Type B pancreatic cell (in vitro differentiated cells): ENCODE measurements at places on chromosomes 7 and 10. TPM values are rescaled to one million over a fixed set of nuclear protein-coding genes. Genes with fewer than 3 reads are reported as not detected.

- DNase-seq, result no peak
Observed at GRCh38 chr7:68748934-68749900, 849.1 kb upstream of the AUTS2 start.

GRCh38 chr10:33780961-33781360 is 446.5 kb upstream of the NRP1 start:
- DNase-seq, result no peak

DNA sequence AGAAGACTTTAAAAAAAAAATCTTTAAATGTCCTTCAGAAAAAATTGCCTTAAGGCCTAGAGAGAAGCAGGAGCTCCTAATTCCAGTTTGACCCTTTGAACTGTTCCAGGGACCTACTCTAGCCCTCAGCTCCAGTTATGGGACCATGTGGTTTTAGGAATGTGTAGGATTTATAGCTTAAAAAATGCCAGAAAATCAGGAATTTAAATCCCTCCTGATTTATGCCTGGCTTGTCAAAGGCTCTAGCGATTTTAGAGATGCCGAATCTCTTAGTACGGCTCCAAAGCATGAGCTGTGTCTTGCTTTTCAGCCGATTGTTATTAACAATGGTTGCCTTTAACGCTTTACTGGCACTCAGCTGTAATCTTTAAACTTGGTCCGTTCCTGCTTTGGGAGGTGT is 130.6 kb upstream of the NPVF start:
- DNase-seq, result no peak

DNA sequence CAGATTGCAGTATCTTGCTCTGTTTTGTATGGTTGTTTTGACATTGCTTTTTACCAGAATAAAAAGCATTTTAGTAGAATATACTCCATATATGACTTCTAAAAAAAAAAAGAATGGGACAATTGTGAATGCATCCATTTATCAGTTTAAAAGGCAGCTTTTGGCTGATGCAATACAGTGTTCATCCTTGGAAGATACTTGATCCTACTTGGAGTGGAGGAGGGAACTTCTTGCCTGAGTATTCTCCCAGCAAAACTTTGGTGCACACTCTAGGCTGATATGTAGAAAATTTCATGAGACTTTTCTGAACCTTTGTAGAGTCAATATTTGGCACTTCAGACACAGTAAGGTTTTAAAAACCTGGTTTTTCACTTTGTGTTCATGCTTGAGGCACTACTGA is 40.2 kb downstream of the WDR11 start:
- DNase-seq, result no peak

DNA sequence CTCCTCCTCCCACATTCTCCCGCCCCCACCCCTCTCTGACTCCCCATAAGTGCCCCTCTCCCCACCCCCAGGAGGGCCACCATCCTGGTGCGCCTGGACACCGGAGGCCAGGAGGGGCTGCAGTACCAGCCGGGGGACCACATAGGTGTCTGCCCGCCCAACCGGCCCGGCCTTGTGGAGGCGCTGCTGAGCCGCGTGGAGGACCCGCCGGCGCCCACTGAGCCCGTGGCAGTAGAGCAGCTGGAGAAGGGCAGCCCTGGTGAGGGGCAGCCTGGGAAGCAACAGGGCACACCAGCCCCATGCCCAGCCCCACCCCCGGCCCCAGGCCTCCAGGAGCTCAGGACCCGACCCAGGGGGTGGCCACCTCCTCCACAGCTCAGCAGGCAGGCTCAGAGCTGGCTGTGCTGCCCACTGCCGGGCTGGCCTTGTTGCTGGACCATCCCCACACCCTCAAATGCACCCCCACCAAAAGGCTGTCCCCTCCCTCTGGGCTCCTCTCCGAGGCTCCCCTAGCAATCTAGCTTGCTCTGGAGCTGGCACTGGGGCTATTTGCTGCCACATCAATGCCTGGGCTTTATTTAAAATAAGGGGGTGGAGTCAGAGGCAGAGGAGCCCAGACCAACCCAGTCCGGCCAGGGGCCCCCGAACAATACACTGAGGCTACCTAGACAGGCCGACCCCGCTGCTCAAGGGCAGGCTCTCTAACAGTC is 14.8 kb downstream of the ATG9B start:
- DNase-seq, result no peak

DNA sequence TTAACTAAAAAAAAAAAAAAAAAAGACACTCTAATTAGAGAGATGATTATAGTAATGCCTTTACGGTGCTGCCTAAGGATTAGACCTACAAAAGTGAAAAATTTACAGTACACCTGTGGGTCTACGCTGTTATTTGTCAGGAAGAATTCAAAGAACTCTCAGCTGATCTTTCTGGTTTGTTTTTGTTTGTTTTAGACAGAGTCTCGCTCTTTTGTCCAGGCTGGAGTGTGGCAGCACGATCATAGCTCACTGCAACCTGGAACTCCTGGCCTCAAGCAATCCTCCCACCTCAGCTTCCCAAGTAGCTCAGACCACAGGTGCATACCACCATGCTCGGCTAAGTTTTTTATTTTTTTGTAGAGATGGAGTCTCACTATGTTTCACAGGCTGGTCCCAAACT is 28.3 kb upstream of the FOXK1 start:
- no peak for DNase-seq

DNA sequence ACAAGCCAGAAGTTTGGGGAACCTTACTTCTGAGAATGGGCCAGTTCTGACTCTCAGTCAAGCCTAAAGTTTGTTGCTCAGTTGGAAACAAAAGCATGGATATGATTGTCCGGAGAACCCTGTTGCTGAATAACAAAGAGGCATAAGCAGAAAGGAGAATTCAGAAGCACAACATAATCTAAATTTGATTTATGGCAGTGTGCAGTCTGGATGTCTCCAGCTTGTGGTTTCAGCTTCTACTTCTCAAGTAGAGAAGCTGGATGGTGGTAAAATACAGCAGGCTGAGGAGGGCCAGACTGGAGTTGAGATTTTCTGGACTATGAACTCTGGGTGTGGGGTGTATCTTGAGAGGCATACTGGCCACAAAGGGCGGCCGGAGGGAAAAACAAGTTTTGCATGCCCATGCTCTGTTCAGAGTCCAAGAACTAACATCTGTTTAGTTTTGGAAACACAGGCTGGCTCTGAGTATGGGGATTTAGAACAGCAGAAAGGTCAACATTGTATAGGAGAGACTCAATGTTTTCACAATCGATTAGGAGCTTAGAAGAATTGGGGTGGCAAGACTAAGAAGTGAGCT is 592.9 kb downstream of the CNTNAP2 start:
- DNase-seq, result no peak

- no peak for DNase-seq
Observed at GRCh38 chr10:32140403-32140802, 84.2 kb upstream of the KIF5B start.

- DNase-seq, result no peak
Observed at GRCh38 chr10:80988755-80989154, 451.1 kb downstream of the SH2D4B start.

The PIP gene
- total RNA-seq, result not detected in 2 replicates

GRCh38 chr7:138934861-138935260 is 46.3 kb downstream of the KIAA1549 start:
- no peak for DNase-seq

- no peak for DNase-seq
Observed at GRCh38 chr10:42783181-42783549, 570 bp downstream of the BMS1 start.

The COL28A1 gene
- total RNA-seq, result 0.76 and 3.3 TPM in 2 replicates

- DNase-seq, result no peak
Observed at GRCh38 chr10:6958711-6959110, 378.6 kb upstream of the PRKCQ start.

- no peak for DNase-seq
Observed at GRCh38 chr10:85666987-85667386, 699.6 kb downstream of the GRID1 start.

DNA sequence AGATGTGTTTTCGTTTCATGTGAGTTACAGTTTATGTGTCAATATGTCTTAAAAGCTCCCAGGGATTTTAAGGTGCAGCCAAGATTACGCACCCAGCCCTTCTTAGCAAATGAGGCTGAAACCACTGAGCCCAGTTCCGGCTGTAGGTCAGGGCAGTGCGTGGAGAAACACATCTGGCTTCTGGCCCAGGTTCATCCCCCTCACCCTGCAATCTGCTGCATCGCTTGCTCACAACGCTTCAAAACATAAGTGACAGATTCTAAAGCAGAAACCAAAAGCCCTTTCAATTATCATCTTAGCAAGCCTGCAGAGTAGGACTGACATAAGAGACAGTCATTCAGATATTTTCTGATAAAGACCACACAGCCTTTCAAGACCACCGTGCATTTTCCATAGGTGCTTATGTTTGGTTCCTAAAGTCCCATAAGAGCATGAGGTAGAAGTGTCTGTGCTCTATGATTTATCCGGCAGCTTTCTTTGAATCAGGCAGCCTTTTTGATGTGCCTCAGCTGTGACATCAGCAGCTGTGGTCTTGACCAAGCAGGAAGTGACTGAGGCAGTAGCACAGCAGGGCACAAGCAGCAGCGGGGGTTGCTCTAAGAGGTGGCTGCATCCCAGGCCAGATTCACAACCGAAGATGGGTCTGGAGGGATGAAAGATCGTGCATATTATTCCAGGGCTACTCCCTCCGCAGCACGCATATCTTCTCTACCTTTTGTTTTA is 72.1 kb upstream of the LYZL2 start:
- no peak for DNase-seq

DNA sequence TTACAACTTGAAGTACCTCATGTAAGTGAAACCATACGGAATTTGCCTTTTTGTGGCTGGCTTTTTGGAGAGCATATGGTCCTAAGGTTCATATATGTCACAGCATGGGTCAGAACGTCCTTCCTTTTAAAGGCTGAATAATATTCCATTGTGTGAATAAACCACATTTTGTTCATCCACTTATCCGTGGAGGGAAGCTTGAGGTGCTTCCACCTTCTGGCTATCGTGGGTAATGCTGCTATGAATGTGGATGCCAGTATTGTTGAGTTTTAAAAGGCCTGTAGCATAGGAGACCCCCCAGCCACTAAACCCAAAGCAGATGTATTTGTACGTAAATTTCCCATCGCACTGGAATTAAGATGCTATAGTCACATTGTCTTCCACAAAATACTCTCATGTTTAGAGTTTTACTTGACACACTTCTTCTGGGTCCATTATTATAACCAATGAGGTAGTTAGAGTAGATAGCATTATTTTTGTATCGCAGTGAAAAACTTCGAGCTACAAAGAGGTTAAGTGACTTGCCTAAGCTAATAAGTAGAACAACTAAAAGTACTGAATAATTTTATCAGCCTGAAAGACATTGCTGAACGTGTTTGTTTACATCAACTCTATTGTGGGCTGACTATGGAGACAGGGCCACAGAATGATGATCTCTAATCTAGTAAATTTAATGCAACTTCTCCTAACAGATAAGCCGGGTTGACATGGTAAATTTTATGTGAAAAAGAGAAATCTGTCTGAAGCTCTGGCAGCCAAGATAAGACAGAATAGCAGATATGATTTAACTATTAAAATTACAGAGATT is 183.0 kb upstream of the CTBP2 start:
- DNase-seq, result no peak

DNA sequence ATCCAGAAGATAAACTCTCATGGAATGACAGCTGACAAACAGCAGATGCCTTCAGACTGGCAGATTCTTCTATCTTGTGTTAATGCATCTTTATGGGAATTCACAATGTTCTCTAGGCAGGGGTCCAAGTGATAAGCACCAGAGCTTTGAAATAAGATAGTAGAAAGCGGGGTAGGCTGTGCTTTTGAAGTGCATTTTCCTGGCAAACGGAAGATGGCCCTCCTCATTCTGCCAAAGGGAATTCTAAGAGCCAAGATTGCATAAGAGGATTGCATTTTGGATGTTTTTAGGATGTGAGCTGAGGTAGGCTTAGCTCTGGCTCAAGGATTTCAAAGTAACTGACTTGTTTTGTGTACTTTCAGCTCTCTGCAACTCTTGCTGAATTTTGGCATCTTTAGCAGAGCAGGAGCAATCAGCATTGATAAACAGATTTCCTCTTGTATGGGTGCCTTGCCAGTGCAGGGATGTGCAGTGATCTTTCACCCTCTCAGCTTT is 298.5 kb upstream of the KLF6 start:
- no peak for DNase-seq

The ASB13 gene
- 13.9 and 28.2 TPM in 2 replicates for total RNA-seq

The MNX1 gene
- total RNA-seq, result 14.9 and 27.0 TPM in 2 replicates

GRCh38 chr7:33550979-33551378 is 354.4 kb upstream of the BMPER start:
- no peak for DNase-seq

GRCh38 chr10:121567569-121567968 is 30.7 kb downstream of the FGFR2 start:
- no peak for DNase-seq

DNA sequence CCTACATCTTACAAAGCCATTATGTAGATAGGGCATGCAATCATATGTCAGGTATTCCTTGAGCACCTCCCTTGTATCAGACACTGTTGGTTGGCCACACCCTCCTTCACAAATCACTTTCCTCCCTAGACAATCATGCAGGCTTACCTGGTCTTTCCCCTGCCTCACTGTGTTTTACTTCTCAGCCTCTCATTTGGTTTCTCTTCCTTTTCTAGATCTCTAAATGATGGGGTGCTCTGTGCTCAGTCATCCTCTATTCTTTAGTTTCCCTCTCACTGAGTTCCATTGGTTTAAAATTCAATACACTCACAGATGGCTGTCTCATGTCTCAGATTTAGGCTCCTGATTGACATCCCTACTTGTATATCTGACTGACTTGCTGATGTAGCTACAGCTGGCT is 31.4 kb downstream of the ANK3 start:
- no peak for DNase-seq

- DNase-seq, result no peak
Observed at GRCh38 chr7:21504021-21504420, 38.8 kb upstream of the DNAH11 start.

The FLNC gene
- total RNA-seq, result 20.3 and 54.0 TPM in 2 replicates

DNA sequence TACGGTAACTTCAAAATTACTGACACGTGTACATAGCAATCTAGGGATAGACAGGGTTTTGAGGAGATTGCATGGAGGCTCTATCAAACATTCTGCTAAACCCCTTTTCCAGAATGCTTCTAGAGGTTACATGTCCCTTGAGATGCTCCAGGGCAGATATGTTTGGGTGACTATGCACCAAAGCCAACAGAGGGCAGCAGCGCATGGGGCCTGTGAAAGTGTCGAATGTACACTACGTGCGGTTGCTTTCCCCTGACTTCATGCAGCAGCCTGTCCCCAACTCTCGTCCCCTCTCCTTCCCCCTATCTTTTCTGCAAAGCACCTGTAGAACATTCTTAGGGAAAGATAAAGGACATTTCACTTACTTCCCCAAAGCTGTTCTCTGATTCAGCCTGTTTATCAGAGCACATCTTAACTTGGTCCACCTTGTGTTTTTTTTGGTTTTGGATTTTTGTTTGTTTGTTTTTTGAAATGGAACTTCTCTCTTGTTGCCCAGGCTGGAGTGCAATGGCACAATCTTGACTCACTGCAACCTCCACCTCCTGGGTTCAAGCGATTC is 90.2 kb downstream of the UBE3C start:
- no peak for DNase-seq

DNA sequence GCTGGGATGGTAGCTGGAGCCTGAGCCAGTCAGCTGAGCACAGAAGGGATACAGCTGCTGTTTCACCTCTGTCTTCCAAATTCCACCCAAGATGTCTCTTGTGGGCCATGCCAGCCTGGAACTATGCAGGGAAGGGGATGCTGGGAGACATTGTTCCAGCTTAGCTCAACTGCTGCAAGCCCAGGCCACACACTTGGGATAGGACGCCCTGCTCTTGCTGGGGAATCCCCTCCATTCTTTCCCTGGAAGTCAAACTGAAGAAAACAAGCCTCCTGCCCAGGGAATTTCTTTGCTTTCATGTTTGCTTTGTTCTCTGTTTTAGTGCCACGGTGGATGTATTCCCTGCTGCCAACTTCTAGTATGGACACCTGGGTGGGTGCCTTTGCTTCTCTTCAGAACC is 55.2 kb upstream of the CDK13 start:
- no peak for DNase-seq

GRCh38 chr10:73759512-73760115 is 15.4 kb downstream of the SEC24C start:
- no peak for DNase-seq
